ENCODE measurements at places on chromosomes 1 and 21.
A peak's percentile ranks its signal among the peaks of the same experiment; 100 is the strongest.

GRCh38 chr1:16615253-16616252 lies 2.2 kb upstream of the NBPF1 start:
- no peak for DNase-seq

DNA sequence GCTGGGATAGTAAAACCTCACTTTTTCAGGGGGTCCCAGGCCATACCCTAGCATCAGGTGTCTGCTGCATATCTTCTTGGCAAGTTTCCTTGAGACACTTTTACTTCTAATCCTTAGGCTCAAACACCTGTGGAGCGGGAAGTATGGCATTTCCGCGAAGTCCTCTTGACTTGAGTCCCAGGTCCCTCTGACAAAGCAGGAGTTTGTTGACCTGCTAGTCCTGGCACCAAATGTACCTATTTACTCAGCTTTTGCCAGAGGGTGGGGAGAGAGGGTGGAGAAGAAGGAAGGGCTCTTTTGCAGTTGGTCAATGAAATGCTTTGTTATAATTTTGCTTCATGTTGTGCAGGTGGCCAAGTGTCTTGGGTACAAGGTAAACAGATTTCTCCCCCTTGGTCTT lies 59.7 kb downstream of the CLIC6 start:
- DNase-seq: no peak

- DNase-seq: no peak
Measured at GRCh38 chr1:2375246-2375922, 16.0 kb downstream of the MORN1 start.

- DNase-seq: no peak
Measured at GRCh38 chr21:45103971-45104520, 29.7 kb downstream of the ADARB1 start.

- no peak for DNase-seq
Measured at GRCh38 chr1:117268535-117269455, 58.1 kb upstream of the VTCN1 start.

DNA sequence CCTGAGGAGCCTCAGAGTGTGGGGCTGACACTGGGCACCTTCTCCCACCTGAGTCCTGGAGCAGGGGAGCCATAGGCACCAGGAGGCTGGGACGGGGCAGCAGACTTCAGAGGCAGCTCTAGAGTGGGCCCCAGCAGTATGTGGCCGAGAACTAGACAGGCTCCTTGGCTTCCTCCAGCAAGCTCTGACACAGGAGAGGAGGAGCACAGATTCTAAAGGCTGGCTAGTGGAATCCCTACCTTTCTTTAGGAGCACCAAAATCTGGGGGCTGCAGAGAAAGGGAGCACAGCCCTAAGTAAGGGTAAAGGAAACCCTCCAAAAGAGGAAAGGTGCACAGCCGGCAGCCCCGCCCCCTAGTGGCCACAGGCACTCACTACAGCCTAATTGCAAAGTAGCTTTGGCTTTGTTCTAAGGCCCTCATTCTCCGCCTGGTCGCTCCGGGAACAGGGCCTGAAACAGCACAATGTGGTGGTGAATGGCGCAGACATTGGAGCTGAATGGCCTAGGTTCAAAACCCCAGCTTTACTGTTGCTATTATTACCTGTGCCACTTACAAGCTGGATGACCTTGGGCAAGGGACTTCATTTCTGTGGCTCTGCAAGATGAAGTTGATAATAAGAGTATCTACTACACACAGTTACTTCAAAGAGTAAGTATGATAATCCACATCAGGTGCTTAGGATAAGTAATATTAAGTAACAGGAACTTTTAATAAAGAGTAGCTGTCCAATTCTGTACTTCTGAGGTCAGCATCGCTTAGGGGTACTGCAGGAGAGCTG lies 8.8 kb upstream of the GUCA2A start:
- DNase-seq: peak; percentile 34

DNA sequence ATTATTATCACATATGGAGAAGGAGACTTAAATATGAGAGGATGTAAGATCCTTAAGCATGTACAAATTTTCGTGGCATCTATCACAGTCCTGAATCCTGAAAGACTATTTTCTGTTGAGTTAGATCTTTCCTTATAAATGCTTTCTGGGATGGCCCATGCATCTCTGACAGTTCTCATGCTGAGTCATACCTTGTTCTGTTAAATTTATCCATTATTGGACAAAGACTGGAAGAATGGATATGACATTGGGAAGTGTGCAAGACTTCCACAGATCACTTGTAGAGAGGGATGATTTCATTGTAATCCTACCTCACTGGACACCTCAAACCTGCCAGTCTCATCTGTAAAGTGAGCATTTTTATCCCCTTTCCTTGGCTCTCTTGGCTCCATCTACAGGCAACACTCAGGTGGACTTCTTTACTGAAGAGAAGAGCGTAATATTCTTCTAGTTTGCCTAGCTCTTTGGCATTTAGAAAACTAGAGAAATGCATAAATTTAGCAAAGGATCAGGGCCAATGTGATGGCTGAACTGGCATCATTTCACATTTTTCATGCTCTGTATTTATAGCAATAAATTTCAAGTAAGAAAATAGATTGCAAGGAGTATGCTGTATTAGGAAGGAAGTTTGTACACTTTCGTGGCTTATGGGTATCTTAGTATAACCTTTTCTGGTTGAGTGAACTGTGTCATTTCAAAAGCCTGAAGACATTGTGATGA lies 128.2 kb downstream of the NFIA start:
- DNase-seq: no peak

- peak; percentile 59 for DNase-seq
Measured at GRCh38 chr1:170668209-170669106, 4.5 kb downstream of the PRRX1 start.

DNA sequence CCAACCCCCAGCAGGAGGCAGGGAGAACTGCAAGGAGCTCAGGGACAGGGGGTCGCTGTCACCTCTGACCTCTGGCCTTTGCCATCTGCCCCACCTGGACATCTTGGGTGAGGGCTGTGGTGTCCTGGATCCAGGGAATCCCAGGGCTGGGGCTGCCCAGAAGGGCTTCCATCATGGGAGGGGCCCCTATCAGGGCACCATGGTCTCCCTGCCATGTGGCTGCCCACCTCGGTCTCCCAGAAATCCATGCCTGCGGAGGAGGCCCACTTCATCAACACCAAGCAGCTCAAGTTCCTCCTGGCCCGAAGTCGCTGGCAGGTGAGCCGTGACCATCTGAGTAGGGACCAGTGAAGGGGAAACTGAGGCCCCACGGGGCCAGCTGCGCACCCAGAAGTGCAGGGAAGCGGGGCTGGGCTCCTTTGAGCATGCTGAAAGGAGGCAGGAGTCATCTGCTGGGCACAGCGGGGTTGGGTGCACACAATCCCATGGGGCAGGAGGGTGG lies 36.1 kb downstream of the TRIM11 start:
- DNase-seq: no peak

DNA sequence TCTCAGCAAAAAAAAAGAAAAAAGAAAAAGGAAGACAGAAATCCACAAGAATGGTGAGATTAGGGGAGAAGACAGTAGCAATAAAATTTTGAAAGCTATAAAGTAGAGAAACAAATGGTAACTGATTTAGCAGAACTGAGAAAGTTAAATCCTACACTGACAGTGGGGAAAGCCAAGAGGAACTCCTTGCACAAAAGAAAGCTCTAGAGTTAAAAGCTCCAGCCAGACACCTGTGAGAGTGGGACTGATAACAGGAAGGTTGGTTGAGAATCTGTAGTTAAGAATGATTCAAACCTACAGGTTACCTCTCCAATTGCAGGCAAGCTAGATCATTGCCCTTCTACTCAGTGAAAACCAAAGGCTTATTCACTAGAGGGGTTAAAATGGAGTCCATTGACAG lies 23.6 kb downstream of the FBXO28 start:
- DNase-seq: no peak

DNA sequence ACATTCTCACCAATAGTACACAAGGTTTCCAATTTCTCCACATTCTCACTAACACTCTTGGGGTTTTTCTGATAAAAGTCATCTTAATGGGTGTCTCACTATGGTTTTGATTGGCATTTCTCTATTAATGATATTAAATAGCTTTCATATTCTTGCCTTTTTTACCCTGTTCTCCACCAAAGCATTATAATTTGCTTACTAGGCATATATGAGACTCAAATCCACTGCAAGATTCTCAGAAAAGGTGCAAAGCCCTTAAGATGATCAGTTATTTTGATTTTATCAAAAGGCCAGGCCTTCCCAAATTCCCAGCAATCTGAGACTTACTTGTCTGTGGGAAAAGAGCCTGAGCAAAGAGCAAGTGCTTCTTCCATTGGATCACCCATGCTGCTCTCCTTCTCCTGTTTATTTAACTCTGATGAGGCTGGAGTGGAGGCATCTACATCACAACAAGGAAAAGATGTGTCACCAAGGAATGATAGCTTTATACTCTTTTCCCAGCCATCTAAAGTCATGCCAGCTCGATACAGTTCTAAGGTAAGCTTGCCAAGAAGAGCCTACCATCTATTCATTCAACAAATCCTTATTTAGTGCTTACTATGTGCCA lies 24.6 kb downstream of the CLSPN start:
- no peak for DNase-seq

GRCh38 chr1:7404046-7404742 lies 366.9 kb upstream of the VAMP3 start:
- DNase-seq: no peak

- DNase-seq: peak; percentile 62
Measured at GRCh38 chr1:43867976-43868740, 65.4 kb upstream of the ARTN start.

GRCh38 chr1:15023205-15023604 lies 130.3 kb upstream of the TMEM51 start:
- no peak for DNase-seq

DNA sequence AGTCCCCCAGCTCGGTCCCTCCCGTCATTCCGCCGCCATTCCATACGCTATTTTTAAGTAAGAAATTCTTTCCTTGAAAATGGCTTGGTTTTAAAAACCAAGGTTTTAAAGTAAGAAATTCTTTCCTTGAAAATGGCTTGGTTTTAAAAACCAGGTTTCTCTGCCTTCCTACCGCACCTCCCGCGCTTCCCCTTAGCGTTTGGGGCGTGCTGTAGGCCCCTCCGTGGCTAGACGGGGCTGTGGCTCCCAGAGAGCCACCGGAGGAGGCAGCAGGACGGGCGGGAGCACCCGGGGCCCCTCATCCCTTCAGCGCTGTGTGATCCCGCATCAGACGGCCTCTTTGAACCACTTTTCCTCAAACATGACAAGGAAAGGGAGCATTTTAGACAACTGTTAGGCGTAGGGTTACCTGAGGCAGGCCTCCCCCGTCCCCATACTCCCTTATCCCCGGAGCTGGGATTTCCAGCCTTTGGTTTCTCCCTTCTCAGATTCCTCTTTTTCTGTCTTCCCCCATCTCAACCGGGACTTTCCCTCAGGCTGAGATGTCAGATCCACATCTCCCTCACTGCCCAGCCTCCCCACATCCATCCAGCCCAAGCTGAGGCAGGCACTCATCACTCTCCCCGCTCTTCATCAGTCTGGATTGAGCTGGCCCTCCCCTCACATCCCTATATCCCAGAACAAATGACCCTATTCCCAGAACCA lies 541 bp upstream of the CD58 start:
- no peak for DNase-seq

GRCh38 chr21:37799211-37800056 lies 116.8 kb downstream of the KCNJ6 start:
- DNase-seq: no peak

- DNase-seq: no peak
Measured at GRCh38 chr1:184166485-184166884, 115.0 kb downstream of the TSEN15 start.

DNA sequence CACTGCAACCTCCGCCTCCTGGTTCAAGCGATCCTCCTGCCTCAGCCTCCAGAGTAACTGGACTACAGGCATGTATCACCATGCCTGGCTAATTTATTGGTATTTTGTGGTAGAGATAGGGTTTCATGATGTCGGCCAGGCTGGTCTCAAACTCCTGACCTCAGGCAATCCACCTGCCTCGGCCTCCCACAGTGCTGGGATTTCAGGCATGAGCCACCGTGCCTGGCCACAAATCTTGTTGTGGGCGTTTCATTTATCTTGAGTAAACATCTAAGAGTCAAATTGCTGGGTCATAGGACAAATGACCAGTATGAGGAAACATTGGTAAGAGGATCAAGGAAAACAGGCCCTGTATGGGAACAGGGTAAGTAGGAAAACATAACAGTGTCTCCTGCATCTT lies 17.9 kb downstream of the TMEM200B start:
- no peak for DNase-seq

- DNase-seq: no peak
Measured at GRCh38 chr1:20166051-20166450, 19.8 kb upstream of the UBXN10 start.

- no peak for DNase-seq
Measured at GRCh38 chr1:7970246-7970645, 8.7 kb downstream of the PARK7 start.

DNA sequence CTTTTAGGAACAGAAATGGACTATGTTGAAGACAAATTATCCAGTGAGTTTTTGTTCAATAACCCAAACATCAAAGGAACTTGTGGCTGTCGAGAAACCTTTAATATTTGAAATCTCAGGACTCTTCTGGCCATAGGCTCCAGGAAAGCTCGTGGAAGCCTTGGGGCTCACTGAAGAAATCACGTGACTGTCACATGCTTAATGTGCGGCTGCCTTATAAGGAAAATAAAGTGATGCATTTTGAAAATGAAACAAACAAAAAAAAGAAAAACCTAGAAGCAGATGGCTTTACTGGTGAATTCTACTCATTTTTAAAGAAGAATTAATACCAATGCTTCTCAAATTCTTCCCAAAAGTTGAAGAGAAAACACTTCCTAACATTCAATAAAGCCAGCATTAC lies 228.4 kb upstream of the RAB4A start:
- no peak for DNase-seq

DNA sequence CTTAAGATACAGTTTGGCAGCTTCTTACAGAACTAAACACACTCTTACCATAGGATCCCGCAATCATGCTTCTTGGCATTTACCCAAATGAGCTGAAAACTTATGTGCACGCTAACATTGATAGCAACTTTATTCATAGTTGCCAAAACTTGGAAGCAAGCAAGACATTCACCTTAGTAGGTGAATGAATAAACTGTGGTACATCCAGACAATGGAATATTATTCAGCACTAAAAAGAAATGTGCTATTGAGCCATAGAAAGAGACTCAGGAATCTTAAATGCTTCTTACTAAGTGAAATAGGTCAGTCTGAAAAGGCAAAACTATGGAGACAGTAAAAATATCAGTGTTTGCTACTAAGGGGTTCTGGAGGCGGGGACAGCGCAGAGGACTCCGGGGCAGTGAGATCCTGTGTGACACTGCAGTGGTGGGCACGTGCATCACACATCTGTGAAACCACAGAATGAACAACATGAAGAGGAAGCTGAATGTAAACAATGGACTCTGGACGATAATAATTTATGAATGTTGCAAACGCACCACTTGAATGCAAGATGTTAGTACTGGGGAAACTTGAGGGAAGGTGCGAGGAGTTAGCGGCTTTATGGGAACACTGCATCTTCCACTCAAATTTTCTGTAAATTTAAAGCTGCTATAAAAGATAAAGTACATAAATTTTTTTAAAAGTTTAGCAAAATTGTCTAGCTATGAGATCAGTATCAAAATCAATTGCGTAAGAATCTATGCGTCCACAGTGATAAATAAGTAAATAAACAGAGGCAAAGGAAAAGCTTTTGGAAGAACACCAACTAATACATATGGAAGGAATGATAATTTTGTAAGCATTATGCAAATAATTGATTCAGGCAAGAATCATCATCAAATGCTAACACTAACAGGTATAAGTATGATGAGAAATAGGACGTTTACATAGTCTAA lies 15.4 kb upstream of the SPATC1L start:
- no peak for DNase-seq

GRCh38 chr1:213103377-213104306 lies 52.6 kb downstream of the RPS6KC1 start:
- no peak for DNase-seq

GRCh38 chr1:61851849-61852669 lies 109.8 kb downstream of the PATJ start:
- DNase-seq: peak; percentile 77

- DNase-seq: no peak
Measured at GRCh38 chr1:243428617-243429342, 172.9 kb downstream of the SDCCAG8 start.
